ENCODE measurements at places on chromosomes 1 and 21.

GRCh38 chr1:43653893-43654292 lies 3.9 kb downstream of the KDM4A start:
- DNase-seq = no peak

- DNase-seq = no peak
These were observed 58.0 kb downstream of the NKAIN1 start for GRCh38 chr1:31181515-31182343.

- no peak for DNase-seq
These were observed 38.6 kb upstream of the RBM15 start for GRCh38 chr1:110300412-110301085.

- no peak for DNase-seq
These were observed 2.0 kb upstream of the COQ8A start for GRCh38 chr1:226937940-226938725.

DNA sequence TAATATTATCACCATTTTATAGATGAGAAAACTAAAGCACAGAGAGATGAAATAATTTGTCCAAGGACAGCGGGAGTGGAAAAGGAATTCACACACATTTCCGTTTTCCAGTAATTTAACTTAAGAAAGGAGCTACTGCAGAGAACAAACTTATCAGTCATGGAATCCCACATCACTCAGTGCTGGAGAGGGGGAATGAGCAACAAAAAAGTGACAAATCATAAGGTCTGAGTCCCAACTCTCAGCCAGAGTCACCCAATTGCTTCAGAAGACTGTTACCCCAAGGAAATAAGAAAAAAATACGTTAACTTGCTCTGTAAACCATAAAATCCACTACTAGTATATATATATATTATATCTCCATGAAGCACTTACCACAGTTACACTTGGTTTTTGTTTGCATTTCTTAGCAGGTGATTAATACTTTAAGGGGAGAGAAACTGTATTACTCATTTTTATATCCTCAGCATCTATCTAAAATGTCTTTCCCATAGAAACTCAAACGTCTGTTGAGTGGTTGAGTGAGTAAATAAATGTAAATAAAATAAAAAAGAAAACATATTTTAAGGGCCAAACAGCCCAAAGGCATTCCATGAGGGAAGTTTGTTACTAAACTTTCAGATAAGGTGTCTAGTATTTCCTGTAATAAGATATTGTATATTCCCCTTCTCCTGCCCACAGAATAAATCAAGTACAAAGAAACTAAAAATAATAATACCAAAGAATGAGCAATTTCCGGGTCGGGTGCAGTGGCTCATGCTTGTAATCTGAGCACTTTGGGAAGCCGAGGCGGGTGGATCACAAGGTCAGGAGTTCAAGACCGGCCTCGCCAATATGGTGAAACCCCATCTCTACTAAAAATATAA lies 76.8 kb downstream of the SLC45A1 start:
- DNase-seq = peak; percentile 8

GRCh38 chr1:8903410-8903809 lies 24.9 kb upstream of the ENO1 start:
- DNase-seq = no peak

DNA sequence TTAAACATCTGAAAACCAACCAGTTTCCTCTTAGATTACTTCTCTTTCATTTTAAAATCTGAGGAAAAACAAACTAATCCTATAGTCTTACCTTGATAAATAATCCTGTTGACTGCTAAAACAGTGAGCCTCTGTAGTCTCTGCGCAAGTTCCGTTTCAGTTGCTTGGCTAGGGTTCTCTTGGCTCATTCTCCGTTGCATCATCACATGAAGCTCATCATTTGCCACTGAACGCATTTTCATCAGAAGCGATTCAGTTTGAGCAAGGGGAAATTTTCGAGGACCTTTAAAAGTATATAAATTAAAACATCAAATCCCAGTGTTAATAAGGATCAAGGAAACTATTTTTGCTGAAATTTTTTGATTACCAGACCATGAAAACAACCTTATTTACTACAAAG lies 96.7 kb upstream of the GNG4 start:
- DNase-seq = no peak

- no peak for DNase-seq
These were observed 4.4 kb downstream of the FOXD3 start for GRCh38 chr1:63326473-63327380.

- no peak for DNase-seq
These were observed 581 bp downstream of the EFCAB14 start for GRCh38 chr1:46718340-46718726.

GRCh38 chr1:246760422-246761347 lies 36.5 kb downstream of the SCCPDH start:
- no peak for DNase-seq

DNA sequence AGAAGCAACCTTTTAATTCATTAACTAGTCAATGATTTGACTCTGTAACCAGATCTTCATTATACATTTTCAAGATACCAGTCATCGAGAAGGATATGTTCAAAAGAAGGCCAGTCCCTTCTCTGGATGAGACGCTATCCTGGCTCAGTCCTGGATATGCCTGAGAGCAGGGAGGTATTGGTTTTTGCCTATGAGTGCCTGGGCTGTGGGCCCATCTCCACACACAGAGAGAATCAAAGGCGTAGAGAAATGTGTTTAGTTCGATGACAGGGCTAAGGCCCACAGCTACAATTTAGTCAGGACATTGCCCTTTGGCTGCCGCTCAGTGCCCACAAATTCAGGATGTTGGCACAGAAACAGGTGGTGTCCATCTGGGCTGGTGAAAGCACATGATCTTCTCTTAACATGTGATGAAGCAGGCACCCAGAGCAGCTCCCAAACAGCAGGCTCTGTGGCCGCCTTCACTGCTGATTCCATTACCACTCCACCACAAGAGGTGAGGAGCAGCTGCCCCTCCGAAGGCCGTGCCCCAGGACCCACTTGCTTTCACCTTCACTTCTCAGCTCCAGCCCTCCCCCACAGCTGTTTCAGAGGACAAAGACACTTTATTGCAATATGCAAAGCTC lies 24.7 kb downstream of the ACKR1 start:
- no peak for DNase-seq

DNA sequence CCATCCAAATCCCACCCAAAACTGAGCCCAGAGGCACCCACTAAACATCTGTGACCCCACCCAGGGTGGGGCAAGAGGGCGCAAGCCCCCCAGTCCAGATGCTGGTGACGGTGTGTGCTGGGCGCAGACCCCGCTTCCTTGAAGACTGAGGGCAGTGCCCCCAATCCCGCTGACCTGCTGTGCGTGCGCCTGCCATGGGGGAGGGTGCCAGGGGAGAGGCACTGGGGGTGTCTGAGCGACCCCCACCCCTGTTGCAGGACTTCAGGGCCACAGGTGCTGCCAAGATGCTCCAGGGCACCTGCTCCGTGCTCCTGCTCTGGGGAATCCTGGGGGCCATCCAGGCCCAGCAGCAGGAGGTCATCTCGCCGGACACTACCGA lies 13.3 kb downstream of the COL6A2 start:
- DNase-seq = no peak

- no peak for DNase-seq
These were observed 3.7 kb downstream of the DEDD start for GRCh38 chr1:161128591-161129420.

- DNase-seq = no peak
These were observed 42.4 kb downstream of the PKNOX1 start for GRCh38 chr21:43016728-43017127.

GRCh38 chr1:165695031-165695430 lies 3.3 kb downstream of the ALDH9A1 start:
- no peak for DNase-seq

DNA sequence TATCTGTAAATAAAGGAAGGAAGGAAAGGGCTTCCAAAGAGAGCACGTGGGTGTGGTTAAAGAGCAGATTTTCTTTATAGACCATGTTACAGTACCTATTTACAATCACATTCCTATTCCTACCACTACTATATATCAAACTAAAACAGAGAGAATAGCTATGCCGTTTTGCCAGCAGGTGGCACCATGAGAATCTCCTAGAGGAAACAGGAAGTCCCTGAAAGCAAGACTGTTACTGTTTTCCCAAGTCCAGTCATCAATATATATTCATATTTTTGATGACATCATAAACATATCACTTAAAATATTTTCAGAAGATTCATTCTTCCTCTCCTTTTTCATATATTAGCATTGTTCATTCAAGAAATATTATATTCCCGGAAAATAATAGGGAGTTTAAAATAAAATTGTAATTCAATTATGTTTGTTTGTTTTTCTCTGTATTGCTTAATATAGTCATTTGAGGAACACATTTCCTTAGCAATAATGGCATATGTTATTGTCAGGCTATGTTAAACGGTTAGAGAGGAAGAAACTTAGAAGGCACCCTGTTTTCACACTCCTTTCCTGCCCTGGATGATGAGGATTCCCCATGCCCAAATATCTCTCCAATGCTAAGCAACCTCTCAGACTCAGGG lies 6.6 kb downstream of the CCDC190 start:
- peak; percentile 30 for DNase-seq

DNA sequence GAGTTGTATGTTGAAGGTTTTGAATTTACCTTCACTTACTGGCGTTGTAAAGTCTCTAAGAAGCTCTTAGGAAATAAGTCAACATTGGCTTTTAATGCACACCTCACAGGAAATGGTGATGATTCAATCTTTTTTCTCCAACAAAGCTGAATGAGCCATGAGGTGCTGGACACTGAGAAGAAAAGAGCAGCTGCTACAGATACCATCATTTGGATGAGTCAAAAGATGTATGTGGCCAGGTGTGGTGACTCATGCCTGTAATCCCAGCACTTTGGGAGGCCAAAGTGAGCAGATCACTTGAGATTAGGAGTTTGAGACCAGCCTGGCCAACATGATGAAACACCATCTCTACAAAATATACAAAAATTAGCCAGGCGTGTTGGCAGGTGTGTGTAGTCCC lies 3.3 kb upstream of the IL23R start:
- DNase-seq = no peak

- DNase-seq = no peak
These were observed 340.0 kb downstream of the NPHP4 start for GRCh38 chr1:5651964-5652821.

DNA sequence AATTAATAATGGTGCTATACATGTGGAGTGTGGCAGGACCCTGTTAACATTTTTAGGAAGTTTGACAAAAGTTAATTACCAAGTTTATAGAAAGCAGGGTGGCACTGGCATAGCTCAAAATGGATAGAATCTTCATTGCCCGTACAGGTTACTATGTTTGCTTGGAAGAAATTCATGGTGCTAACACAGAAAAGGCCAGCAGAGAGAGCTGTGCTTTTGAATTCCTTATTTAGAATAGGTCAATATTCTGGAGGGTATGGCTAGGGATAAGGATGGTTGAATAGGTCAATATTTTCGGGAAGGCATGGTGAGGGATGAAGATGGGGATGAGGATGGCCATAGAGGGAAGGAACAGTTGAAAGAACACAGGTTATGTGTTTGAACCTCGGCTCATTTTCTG lies 345.1 kb downstream of the LMO4 start:
- no peak for DNase-seq

GRCh38 chr1:222461941-222462340 lies 86.0 kb downstream of the HHIPL2 start:
- no peak for DNase-seq

DNA sequence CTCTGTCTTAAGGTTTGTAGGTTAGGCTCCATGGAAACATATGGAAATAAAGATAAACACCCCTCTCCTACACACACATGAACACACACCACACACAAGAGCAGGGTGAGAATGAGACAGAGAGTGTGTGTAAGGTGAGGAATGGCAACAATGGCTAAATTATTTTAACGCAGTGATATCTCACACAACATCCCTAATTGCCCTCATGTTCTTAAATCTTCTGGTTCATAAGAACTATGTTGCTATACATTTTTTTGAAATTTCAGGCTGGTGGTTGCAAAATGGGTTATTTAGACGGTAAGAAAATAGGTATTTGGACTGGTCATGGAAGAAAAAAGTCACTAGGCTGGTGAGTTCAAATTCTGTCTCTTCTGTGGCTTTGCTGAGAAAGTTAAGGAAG lies 316.7 kb upstream of the ESRRG start:
- no peak for DNase-seq

GRCh38 chr1:85327759-85328158 lies 51.3 kb upstream of the BCL10 start:
- DNase-seq = no peak

GRCh38 chr1:3465935-3466321 lies 11.5 kb downstream of the ARHGEF16 start:
- no peak for DNase-seq

Data from effector memory CD4-positive, alpha-beta T cell (primary cell).